ENCODE measurements at places on chromosomes 7 and 10.

GRCh38 chr10:47381427-47382379, 2.4 kb downstream of the ZNF488 start:
- no peak for DNase-seq

DNA sequence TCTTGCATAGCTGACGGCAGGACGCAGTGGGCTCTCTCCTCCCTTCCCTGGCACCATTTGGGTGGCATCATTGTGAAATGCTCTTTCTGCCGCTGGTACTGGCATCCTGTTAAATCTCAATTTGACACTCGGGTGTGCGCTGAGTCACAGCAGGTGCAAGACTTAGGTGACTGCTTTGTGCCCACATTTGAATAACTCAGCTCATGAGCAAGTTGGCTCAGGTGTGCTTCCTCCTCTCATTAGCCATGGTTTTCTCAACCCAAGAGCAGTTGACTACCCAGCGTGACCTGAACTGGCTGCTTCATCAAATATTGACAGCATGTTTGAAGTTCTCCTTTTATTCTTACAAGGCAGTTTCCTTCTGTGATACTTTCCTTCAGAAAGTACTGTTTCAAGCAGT, 24.6 kb upstream of the NFE2L3 start:
- no peak for DNase-seq

DNA sequence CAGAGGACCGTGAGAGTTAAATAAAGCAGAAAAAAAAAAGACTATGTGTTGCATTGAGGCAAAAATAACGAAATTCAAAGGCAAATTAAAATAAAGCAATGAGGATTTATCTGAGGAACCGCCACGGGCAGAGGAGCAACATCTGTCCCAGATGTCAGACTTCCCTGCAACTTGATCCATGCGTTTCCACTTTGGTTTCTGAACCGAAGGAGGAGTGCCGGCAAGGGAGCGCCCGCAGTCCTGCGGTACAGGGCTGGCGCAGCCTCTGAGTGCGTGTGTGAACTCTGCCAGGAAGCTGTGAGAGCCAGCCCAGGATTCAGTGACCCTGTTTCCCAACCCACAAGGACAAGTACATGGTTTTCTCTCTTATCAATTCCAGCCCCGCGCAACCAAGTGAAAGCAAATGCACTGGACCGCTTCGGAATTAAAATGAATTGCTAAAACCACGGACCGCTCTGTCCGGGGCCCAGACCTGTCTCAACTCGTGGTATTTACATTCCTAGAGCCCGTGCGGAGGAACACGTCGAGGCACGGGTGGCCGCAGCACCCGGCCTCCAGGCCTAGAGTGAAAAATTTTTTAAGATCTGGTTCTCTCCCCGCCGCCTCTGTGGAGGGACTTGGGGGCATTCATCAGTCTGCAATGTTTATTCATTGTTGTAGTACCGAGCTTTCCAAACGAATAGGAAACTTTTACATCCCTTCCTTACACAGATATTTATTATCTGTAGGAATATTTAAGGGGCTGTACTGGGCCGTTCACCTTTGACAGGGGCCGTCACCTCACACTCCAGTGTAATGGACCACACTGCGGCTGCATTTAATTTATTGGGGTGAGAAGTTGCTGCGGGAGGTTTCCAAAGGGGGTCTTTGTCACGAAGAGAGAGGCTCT, 291.5 kb upstream of the NFE2L3 start:
- DNase-seq = peak; percentile 28

- DNase-seq = no peak
Measured at GRCh38 chr10:3426190-3426845, 253.7 kb upstream of the PITRM1 start.

GRCh38 chr7:26157520-26158105, 5.6 kb downstream of the NFE2L3 start:
- DNase-seq = no peak

DNA sequence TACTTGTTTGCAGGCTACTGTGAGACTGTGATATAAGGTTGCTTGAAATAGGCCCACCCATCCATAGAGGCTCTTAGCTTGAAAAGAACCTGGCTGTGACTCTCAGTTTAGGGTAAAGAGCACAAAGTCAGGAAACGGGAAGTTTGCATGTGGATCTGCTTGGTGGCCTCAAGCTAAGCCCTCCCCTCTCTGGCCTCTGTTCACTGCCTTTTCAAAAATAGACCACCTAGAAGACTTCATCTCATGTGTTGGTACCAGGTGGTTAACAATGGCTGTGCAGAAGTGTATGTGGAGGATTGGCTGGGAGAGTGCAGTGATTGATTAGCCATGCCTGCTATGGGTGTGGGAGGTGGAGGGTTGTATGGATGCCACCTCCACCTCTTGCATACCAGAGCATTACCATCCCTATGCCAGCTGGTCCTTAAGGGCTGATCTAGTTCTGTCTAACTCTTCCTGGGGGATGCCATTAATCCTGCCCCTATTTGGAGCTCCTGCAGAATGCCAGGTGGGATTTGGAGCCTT, 122.0 kb downstream of the ZMIZ1 start:
- DNase-seq = no peak

GRCh38 chr10:66277481-66277880, 648.4 kb upstream of the LRRTM3 start:
- no peak for DNase-seq

GRCh38 chr7:86989407-86989806, 70.0 kb downstream of the ELAPOR2 start:
- DNase-seq = no peak

DNA sequence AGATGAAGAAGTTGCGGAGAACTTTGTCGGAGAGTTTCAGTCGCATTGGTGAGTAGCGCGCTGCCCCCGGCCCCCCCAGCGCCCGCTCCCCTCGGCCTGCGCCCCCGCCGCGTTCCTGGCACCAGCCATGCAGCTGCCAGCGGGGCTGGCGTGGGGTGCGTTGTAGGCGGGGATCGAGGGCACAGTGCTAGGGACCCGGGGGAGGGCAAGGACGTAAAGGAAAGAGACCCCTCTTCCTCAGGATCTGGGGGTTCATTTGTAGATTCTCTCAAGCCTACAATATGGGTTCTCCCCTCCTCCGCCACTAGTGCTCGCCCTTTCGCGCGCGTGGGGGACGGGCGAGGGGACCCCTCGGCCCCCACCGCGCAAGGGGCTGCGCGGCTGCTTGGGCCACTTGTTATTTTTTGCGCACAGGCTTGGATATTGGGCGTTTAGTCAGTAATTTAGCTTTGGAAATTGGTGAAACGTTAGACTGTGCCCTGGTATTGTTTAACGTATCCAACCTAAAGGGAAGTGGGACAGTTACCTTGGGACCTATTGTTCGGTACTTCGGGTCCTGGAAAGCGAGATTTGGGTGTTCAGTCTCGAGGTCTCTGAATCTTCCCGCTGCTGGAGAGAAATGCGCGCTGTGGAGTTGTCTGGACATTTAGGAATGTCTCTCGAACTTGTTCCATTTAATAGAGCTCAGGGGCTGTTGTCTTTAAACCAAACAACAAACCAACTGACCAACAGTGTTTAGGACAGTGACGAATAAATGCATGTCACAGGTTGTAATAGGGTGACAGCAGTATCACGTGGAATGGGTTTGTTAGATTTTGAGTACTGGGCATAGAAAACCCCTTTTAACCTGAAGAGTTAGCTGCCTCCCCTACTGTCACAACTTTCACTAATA, 796 bp downstream of the CDK14 start:
- no peak for DNase-seq

DNA sequence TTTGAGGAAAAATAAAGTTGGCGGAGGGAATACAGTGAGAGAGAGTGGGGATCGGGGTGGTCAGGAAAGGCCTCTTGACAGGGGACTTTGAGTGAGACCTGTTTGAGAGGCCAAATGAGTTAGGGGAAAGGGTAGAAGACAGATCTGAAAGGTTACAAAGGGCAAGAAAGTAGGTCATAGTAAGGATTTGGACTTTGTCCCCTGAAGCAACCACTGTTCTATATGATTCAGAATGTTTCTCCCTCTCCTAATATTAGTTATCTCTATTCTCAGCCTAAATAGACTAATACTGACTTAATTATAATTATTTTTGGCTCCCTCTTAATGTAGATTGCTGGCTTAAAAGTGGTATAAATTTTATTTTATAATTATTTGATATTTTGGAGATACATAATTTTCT, 88.0 kb downstream of the CTNNA3 start:
- DNase-seq = no peak

DNA sequence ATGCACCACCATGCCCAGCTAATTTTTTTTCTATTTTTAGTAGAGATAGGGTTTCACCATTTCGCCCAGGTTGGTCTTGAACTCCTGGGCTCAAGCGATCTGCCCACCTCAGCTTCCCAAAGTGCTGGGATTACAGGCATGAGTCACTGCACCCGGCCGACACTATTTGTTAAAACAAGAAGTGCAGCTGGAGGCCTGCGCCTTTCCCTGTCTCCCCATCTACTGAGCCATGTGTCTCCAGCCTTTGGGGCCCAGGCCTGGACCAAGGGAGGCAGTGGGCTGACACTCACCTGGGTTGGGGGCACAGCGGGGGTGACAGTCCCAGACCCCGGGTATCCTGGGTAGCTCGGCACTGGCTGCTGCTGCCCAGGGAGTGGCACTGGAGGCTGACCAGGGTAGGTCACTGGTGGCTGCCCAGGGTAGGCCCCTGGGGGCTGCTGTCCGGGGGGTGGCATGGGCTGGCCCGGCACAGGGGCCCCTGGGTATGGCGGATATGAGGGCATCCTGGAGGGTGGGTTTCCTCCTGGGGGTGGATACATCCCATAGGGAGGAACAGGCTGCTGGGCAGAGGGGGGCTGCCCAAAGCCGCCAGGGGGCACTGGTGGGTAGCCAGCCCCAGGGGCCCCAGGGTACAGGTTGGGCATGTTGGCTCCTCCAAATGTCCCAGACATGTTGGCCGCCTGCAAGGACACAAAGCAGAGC, 36.3 kb downstream of the PLAC9 start:
- peak; percentile 30 for DNase-seq

GRCh38 chr10:11272915-11273389, 255.3 kb downstream of the CELF2 start:
- peak; percentile 75 for DNase-seq

GRCh38 chr7:148709014-148709413, 10.3 kb downstream of the CUL1 start:
- DNase-seq = no peak

GRCh38 chr10:31926160-31926559, 2.5 kb downstream of the ARHGAP12 start:
- DNase-seq = peak; percentile 5

DNA sequence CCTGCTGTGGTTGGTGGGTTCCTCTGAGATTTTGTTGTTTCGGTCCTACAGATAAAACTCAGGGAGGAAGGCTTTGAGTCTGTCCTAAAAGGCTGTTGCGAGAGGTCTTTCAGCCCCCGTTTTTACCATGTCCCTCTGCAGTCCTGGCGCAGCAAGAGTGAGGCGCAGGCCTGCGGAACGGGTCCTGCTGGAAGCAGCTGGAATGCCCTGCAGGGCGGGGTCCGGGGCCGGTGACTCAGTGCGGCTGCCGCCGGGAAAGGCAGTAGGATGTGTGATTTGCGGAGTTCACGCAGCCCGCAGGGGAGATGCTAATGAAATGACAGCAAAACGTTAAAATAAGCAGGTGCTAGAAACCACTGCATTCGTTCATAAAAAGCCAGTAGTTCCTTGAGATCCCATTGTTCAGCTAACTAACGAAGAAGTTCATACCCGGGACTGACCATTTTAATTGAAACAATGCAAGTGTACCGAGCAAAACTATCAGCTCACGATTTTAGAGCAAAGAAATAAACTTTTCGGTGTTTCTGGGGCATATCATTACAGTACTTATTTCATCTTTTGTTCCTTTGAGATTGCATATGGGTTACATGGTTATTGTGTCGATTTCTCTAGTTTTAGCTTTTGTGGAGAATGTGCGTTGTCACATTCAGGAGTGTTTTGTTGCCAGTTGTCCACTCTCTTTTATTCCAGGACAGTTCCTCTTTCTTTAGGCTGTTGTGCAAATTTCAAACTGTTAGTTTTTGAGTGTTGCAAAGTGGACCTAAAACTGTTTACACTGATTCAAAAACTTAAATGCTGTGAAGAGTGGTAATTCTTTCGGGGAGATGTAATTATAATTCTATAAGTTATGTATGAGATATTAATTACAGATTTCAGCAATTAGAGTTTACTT, 783 bp downstream of the ANLN start:
- DNase-seq = peak; percentile 81

DNA sequence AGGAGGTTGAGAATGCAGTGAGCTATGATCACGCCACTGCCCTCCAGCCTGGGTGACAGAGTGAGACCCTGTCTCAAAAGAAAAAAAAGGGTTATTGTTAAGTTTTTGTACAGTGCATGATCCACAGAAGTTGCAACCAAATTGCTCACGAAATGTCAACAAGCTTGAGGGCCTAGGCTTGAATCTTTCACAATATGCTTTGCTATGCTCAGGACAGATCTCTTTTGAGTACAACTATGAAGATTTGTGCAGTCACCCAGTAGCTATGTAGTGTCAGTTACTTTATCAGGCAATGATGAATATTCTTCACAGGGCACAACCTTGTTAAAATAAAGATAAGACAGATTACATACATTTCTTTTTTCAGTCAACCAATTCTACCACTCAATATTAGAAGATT, 109.2 kb downstream of the PRTFDC1 start:
- DNase-seq = no peak

DNA sequence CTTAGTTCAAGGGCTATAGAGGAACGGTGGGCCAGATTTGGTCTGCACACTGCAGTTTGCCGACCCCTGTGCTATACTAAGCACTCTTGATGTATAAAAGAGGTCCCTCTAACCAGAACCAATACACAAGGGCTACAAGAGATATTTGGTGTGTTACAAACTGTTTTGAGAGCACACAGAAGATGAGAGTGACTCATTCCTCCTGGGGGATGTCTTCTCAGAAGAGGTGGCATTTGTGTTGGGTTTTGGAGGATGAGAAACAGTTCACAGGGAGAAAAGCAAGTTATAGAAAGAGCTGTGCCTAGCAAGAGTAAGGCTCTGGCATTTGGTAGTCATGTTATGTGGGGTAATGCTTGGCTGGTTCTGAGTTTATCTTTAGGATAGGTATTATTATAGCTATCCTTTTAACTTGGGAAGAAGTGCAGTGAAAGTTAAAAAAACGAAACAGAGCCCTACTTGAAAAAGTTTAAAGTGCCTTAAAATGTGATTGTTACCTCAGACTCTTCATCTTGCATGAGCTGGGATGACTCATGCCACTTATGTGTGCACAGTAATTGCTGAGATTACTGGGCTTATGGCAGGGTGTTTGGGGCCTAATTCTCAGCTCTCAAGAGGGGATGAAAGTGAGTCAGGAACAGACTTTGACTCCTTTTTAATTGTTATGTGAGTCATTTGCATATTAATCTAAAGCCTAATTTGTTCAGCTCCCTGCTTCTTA, 160.4 kb downstream of the KIF20B start:
- peak; percentile 87 for DNase-seq

DNA sequence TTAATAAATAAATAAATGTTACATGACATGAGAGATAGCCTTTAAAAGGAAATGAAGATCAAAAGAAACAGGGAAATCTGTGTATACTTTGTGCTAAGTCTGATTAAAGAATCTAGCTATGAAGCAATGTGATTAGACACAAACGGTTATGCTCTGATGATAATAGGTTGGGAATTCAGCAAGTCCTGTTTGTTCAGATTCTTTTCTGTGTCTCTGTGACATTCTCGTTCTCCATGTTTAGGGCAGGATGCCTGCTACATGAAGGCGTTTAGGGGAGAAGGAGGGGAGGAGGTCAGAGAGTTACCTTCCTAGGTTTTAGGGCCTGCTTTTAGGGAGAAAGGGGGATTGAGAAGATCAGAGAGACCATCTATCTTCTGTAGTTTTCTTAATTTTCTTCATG, 555.3 kb downstream of the DNAJB9 start:
- no peak for DNase-seq

GRCh38 chr7:107150375-107151073, 18.3 kb upstream of the HBP1 start:
- peak; percentile 68 for DNase-seq
